Gastroesophageal sphincter (tissue), 4 donors: ENCODE measurements at places on chromosomes 5 and 9. TPM values are rescaled to one million over a fixed set of nuclear protein-coding genes. Genes with fewer than 3 reads are reported as not detected.

DNA sequence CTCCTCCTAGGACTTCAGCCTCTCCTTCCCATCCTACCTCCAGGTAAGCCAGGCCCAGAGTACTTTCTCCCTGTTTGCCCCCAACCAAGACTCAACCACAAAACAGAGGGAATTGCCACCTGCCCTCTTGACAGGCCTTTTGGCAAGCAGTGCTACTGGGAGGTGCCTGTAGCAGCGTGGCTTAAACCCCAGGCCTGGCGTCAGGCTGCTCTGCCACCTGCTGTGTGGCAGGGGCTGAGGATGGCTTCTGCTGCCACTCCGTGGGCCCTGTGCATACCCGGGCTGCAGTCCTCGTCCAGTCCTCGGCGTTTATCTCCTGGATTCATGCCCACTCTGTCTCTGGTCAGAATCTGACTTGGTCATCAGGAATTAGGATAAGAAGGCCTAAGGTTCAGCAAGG, 163.1 kb downstream of the PAX5 start:
- no peak overlapping the region for H3K4me3 ChIP-seq
- no peaks in the 10 kb centered on the region for H3K36me3 ChIP-seq
- H3K4me1 ChIP-seq: no peaks in the 10 kb centered on the region
- H3K27ac ChIP-seq: no peak overlapping the region

DNA sequence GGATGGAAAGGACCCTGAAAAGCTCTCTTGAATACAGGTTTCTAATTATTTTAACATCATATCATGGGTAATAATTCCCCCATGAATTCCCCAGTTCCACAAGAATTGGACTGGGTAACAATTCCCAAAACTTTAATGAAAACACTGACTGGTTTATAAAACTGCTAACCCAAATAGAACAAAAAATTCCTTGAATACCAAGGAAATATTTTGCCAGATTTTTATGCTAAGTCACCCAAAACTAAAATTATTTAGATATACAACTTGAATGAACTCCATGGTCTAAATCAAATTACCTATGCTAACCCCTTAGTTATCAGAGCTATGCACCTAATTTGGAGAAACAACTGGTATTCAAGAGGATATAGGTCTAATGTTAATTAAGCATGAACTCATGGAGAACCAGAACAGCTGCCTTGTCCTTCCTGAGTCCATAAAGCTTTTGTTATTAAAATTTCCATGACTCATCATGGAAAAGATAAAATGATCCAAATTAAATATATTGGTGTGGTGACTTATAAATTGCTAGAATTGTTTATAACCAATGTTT, 164.9 kb upstream of the TUT7 start:
- no peak overlapping the region for H3K27ac ChIP-seq
- H3K4me1 ChIP-seq: no peaks in the 10 kb centered on the region
- ATAC-seq: no peak
- H3K27me3 ChIP-seq: no peaks in the 10 kb centered on the region

DNA sequence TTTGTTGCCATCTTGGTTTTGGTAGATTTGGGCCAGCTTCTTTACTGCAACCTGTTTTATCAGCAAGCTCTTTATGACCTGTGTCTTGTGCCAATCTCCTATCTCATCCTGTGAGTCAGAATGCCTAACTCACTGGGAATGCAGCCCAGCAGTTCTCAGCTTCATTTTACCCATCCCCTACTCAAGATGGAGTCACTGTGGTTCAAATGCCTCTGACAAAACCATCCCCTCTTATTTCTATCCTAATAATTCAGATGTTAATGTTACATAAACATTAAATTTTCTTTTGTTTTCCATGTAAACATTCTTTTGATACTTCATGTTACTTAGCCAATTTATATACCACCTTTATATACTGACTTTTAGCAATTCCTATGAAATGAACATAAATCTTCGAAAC, 746.3 kb downstream of the CDH18 start:
- no peaks in the 10 kb centered on the region for H3K27me3 ChIP-seq
- H3K27ac ChIP-seq: no peak overlapping the region
- no peak for ATAC-seq
- H3K36me3 ChIP-seq: no peaks in the 10 kb centered on the region

DNA sequence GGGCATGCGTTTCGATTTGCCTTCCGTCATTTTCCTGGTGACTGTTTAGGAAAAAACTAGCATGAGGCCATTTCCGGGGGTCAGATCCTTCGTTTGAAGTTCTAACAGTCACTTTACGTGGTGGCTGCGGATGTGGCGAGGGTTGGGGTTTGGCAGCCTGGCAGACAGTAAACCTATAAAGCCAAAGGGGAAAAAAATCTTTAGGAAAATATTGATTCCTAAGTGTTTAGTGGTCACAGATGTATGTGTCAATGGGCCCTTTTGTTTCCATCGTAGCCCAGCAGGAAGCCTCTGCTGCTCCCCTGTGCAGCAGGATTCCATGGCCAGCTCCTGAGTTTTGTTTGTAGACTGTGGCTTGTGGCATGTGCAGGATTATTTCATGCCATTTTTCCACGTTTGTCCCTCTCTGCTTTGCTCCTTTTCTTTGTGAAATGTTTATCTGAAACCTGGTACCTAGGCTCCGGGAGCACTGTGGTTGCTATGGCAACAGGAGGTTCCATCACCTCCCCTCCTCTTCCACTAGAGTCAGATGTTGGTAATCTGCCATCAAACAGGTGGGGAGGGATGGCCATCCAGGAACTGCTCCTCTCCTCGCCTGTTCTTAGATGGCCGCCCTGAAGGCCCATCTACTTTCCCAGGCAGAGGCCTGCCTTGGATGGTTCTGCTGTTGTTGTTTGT, 202.3 kb downstream of the AOPEP start:
- H3K4me3 ChIP-seq: no peak overlapping the region
- H3K36me3 ChIP-seq: no peaks in the 10 kb centered on the region
- no peaks in the 10 kb centered on the region for H3K27me3 ChIP-seq

The NR5A1 gene
- total RNA-seq: not detected

The HAVCR1 gene
- not detected for total RNA-seq

The RABL6 gene
- 57.4 TPM for total RNA-seq
